CD4-positive, alpha-beta T cell (primary cell): ENCODE measurements at places on chromosomes 1 and 21. TPM values are rescaled to one million over a fixed set of nuclear protein-coding genes. Genes with fewer than 3 reads are reported as not detected.
A peak's percentile ranks its signal among the peaks of the same experiment; 100 is the strongest.

DNA sequence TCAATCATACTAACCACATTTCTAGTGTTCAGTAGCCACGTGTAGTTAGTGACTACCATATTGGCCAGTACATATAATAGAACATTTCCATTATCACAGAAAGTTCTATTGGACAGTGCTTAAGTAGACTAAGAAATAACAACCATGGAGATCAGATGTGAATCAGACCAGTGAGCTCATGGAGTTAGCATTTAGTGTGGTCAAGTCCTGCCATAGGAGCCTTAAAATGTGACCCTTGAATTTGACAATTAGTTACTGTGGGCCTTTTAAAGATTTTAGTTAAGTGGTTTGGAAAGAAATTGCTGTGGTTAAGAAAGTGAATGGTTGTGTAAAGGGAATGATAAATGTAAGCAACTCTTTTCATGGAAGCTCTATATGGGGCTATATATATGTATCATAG is 123.4 kb downstream of the POU2F1 start:
- no peak overlapping the region for H3K27ac ChIP-seq
- H3K27me3 ChIP-seq = no peaks in the 10 kb centered on the region
- H3K36me3 ChIP-seq = no peaks in the 10 kb centered on the region
- H3K4me1 ChIP-seq = no peaks in the 10 kb centered on the region
- DNase-seq = no peak
- no peak overlapping the region for H3K4me3 ChIP-seq

GRCh38 chr1:40653851-40654537 is 11.5 kb downstream of the RIMS3 start:
- peaks cover 9% of the 10 kb centered on the region for H3K4me1 ChIP-seq
- no peak for DNase-seq
- H3K27ac ChIP-seq = no peak overlapping the region
- no peaks in the 10 kb centered on the region for H3K36me3 ChIP-seq
- H3K27me3 ChIP-seq = peaks cover 7% of the 10 kb centered on the region

DNA sequence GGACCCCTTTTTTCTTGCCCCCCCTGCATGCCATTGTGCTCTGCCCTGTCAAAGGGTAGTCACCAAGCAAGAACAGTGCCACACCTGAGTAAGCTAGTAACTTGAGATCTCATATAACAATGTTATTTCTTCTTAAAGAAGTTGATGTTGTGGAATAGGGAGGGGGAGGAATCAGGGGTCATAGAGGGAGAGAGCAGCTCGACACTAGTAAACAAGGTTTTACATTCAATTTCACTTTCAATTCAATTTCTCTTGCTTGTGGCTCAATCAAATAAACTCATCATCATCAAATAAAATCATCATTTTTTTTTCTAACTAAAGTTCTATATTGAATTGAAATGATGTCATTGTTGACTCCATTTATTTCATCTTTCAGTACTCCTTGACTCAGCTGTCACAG is 106.4 kb downstream of the CRB1 start:
- no peaks in the 10 kb centered on the region for H3K36me3 ChIP-seq
- no peak overlapping the region for H3K4me3 ChIP-seq
- DNase-seq = no peak
- no peaks in the 10 kb centered on the region for H3K4me1 ChIP-seq

Gene YRDC
- total RNA-seq = 31.1 TPM

GRCh38 chr1:114746450-114747121 is 11.2 kb downstream of the CSDE1 start:
- peaks cover 81% of the 10 kb centered on the region for H3K36me3 ChIP-seq
- H3K27ac ChIP-seq = no peak overlapping the region
- no peaks in the 10 kb centered on the region for H3K27me3 ChIP-seq
- peaks cover 16% of the 10 kb centered on the region for H3K4me1 ChIP-seq
- no peak overlapping the region for H3K4me3 ChIP-seq

Gene ZMPSTE24
- 8.8 TPM for total RNA-seq

DNA sequence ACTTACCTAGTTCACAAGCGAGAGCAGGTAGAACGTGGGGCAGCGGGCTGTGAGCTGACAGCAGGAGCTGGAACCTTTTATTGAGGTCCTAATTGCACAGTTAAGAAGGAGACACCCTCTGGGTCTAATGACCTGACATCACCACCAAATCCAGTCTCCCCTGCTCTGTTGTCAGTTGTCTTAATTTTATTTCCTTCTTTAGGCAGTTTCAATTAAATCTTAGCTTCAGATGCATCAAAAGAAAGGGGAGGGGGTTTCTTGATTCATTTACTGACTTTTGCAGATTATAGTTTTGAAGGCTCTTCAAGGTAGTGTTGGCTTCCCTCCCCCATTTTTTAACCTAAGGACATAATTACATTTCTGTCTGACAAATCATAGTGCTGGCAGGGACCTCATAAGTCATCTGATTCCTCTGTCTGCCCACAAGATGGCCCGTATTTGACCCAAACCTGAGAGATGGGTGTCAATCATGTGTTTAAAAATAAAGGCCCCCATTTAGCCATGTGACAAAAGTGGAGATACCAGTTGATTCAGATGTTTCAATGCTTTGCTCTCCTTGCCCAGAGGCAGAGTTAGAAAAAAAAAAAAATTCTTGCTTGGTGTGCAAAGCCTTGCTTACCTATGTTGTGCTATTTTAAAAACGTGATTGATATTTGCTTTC is at the start of gene TCHHL1:
Gene TCHHL1, minus strand, starts transcription at position 51 of the 661 bp plus-strand sequence. CDS start 921 bp downstream, outside the sequence.
- DNase-seq = no peak
- no peak within 1 kb of the TSS for H3K4me3 ChIP-seq
- H3K36me3 ChIP-seq = no peaks in the 10 kb centered on the region
- peaks cover 20% of the 10 kb centered on the region for H3K27me3 ChIP-seq

DNA sequence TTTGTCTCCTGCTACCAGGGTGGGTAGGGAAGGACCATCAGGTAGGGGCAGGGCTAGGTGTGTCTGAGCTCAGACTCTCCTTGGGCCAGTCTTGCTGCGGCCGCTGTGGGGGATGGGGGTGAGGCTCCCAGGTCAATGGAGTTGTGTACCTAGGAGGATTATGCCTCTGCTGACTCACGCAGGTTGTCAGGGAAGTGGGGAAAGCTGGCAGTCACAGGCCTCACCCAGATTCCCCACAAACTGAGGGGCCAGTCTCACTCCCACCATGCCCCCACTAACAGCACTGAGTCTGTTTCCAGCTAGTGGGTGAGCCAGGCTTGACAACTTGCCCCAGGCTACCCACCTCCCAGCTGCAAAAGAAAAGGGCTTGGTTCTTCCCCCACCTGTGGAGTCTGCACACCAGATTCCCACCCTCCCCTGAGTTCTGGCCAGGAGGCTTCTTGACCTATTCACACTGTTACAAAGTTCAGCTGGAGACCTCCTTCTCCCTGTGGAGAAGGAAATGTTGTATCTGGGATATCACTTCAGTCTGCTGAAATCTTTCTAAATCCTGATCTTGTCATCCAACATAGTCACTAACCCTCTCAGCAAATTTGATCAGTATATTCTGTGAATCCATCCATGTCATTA is 69.2 kb upstream of the GJA8 start:
- H3K36me3 ChIP-seq = no peaks in the 10 kb centered on the region
- no peaks in the 10 kb centered on the region for H3K27me3 ChIP-seq
- no peak for DNase-seq
- no peaks in the 10 kb centered on the region for H3K4me1 ChIP-seq

Gene KCNK1
- total RNA-seq = not detected

Gene RGS5
- 1.6 TPM for total RNA-seq

Gene APOBEC4
- not detected for total RNA-seq

GRCh38 chr1:20279509-20279908 is 11.2 kb upstream of the VWA5B1 start:
- no peak overlapping the region for H3K4me3 ChIP-seq
- no peaks in the 10 kb centered on the region for H3K27me3 ChIP-seq
- H3K36me3 ChIP-seq = no peaks in the 10 kb centered on the region
- no peaks in the 10 kb centered on the region for H3K4me1 ChIP-seq
- DNase-seq = no peak

GRCh38 chr1:201999625-202000238 is 10.7 kb upstream of the ELF3 start:
- peak; percentile 35 for DNase-seq
- no peak overlapping the region for H3K4me3 ChIP-seq
- no peaks in the 10 kb centered on the region for H3K4me1 ChIP-seq
- H3K36me3 ChIP-seq = peaks cover 50% of the 10 kb centered on the region
- no peak overlapping the region for H3K27ac ChIP-seq
- H3K27me3 ChIP-seq = no peaks in the 10 kb centered on the region

Gene ADORA3
- not detected for total RNA-seq

Gene SAMD11
- not detected for total RNA-seq

DNA sequence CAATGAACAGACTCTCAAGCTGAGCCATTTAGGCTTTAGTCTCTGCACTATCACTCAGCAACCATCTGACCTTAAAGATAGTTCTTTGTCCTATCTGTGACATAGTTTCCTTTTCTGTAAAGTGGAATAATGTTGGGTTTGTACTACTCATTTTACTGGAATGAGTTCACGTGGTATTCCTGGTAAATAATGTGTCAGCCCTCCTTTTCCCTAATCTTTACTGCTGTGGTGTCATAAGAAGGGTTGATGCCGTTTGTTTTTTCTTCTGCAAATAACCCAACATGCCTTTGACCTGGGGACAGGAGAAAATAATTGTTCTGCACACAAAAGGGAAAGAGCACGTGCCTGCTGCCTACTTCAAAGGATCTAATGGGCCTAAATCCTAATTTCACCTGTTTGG is 297.8 kb downstream of the BRINP3 start:
- H3K4me1 ChIP-seq = no peaks in the 10 kb centered on the region
- no peak for DNase-seq
- H3K27ac ChIP-seq = no peak overlapping the region
- H3K4me3 ChIP-seq = no peak overlapping the region

DNA sequence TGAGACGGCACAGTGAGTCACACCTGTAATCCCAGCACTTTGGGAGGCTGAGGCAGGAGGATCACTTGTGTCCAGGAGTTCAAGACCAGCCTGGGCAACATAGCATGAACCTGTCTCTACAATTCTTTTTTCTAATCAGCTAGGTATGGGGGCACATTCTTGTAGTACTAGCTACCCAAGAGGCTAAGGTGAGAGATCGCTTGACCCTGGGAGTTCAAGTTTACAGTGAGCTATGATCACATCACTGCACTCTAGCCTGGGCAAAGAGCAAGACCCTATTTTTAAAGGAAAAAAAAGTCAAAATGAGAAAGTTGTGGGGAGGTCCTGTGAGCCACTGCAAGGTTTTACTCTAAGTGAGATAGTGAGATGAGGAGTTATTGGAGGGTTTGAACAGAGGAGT is 34.8 kb upstream of the AHCTF1 start:
- H3K27me3 ChIP-seq = no peaks in the 10 kb centered on the region
- H3K4me1 ChIP-seq = no peaks in the 10 kb centered on the region
- H3K4me3 ChIP-seq = no peak overlapping the region
- DNase-seq = no peak
- no peaks in the 10 kb centered on the region for H3K36me3 ChIP-seq

DNA sequence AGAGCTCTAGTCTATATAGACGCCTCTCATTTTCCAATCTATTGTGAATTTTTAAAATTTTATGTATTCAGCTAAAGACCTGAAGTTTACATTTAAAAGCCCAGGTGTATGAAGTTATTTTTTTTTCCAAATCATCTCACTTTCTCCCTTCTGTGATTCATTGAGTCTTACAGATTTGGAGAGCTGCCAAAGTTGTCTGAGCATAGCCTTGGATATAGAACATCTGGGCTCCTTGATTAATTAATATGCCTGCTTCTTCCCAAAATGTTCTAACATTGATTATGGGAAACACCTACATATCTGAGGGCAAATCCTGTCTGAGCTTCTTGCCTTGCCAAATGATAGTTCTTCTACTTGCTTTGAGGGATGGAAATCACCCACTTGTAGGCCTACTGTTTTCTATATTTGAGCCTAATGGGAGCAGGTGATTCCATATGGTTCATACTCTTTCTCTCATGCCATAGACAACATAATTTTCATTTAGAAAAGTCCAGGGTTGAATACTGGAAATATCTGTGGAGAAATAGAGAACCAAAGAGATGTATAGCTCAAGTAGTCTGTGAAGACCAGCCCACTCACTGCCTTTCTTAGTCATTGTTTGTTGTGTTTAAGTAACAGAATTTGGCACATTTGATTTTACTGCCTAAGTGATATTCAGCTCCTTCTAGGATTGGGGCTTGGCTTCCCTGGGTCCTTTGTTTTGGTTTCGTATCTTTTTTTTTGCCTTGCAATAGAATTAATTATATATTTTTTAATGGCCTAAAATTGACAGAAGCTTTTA is 46.2 kb downstream of the MACF1 start:
- H3K27me3 ChIP-seq = no peaks in the 10 kb centered on the region
- H3K4me1 ChIP-seq = no peaks in the 10 kb centered on the region
- H3K36me3 ChIP-seq = peaks cover 60% of the 10 kb centered on the region
- peak overlapping the region; percentile 19 for H3K27ac ChIP-seq

Gene SHISAL2A
- total RNA-seq = 28.4 TPM

- no peaks in the 10 kb centered on the region for H3K27me3 ChIP-seq
- no peak overlapping the region for H3K27ac ChIP-seq
- DNase-seq = no peak
- no peaks in the 10 kb centered on the region for H3K4me1 ChIP-seq
Observed at GRCh38 chr1:91123773-91124172, 101.9 kb upstream of the ZNF644 start.

Gene CCDC17
- total RNA-seq = 2.1 TPM

DNA sequence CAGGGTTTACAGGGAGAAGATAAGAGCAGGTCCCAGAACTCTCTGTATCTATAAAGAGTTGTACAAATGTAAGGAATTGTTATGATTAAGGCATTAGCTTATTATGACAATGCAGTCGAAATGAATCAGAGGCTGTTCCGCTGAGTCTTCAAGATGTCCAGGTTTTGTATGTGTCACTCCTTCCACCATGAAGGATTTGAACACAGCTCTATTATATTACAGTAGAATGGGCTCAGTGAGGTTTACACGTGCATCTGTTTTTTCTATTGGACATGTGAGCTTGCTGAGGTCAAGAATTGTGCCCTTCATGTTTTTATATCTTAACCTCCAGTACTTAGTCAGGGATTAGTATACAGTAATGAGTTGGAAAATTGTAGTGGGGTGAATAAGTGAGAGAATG is 86.3 kb downstream of the MPZL1 start:
- H3K4me1 ChIP-seq = peaks cover 19% of the 10 kb centered on the region
- H3K27me3 ChIP-seq = no peaks in the 10 kb centered on the region
- H3K27ac ChIP-seq = no peak overlapping the region
- no peak overlapping the region for H3K4me3 ChIP-seq
- no peaks in the 10 kb centered on the region for H3K36me3 ChIP-seq

Gene GPR25
- total RNA-seq = 3.3 TPM

GRCh38 chr1:234495231-234495990 is 16.4 kb upstream of the TARBP1 start:
- H3K27ac ChIP-seq = no peak overlapping the region
- H3K4me1 ChIP-seq = peaks cover 10% of the 10 kb centered on the region
- no peak for DNase-seq
- no peak overlapping the region for H3K4me3 ChIP-seq
- no peaks in the 10 kb centered on the region for H3K27me3 ChIP-seq

DNA sequence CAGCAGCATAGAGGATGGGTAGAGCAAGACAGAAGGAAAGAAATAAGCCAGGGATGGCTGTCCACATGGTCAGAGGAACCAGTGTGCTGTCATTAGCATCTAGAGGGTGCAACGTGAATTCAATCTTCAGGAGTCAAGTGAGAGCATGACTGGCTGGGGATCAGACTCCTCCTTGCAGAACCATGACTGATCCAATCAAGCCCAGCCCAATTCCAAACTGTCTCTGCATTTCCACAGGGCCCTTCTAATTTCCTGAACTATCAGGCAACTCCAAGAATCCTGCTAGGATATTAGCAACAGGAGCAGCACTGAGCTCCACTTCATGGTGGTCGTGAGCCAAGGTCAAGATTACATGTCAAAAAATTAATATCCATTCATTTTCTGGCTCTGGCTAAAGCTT is 166.8 kb upstream of the CAMK1G start:
- no peaks in the 10 kb centered on the region for H3K4me1 ChIP-seq
- no peak for DNase-seq
- no peaks in the 10 kb centered on the region for H3K36me3 ChIP-seq
- H3K4me3 ChIP-seq = no peak overlapping the region
